Right lobe of liver (tissue), 6 donors: ENCODE measurements at places on chromosomes 7 and 10. TPM values are rescaled to one million over a fixed set of nuclear protein-coding genes. Genes with fewer than 3 reads are reported as not detected.

- no peaks in the 10 kb centered on the region for H3K36me3 ChIP-seq
- no peak for DNase-seq
- H3K27me3 ChIP-seq, result no peaks in the 10 kb centered on the region
- H3K27ac ChIP-seq, result no peak overlapping the region
Observed at GRCh38 chr10:129918836-129919235, 45.2 kb downstream of the EBF3 start.

GRCh38 chr7:27031289-27032172 lies 64.3 kb downstream of the HOXA1 start:
- no peak for DNase-seq
- no peaks in the 10 kb centered on the region for H3K36me3 ChIP-seq
- H3K4me3 ChIP-seq, result no peak overlapping the region

Gene LYZL1
- not detected for total RNA-seq

Gene CYP2C19
- total RNA-seq, result 8.2 TPM

Gene MUC12
- total RNA-seq, result not detected

- H3K4me3 ChIP-seq, result no peak overlapping the region
- H3K27ac ChIP-seq, result no peak overlapping the region
- no peaks in the 10 kb centered on the region for H3K4me1 ChIP-seq
- no peak for DNase-seq
- H3K36me3 ChIP-seq, result no peaks in the 10 kb centered on the region
Observed at GRCh38 chr7:132738254-132738653, 162.0 kb upstream of the PLXNA4 start.
